ENCODE measurements at places on chromosomes 1 and 21. TPM values are rescaled to one million over a fixed set of nuclear protein-coding genes. Genes with fewer than 3 reads are reported as not detected.

CCDC185 gene
- total RNA-seq, result not detected

TMEM269 gene
- total RNA-seq, result 0.25 TPM

KRTAP19-3 gene
- not detected for total RNA-seq

RALGPS2 gene
- 18.1 TPM for total RNA-seq

KRTAP10-9 gene
- not detected for total RNA-seq

CAPN8 gene
- total RNA-seq, result not detected

ARHGAP30 gene
- total RNA-seq, result not detected

PTPRF gene
- total RNA-seq, result 138 TPM

TRIM17 gene
- total RNA-seq, result 0.16 TPM

NENF gene
- total RNA-seq, result 72.0 TPM

CELA3B gene
- not detected for total RNA-seq

PSMB4 gene
- 370 TPM for total RNA-seq

SAMD13 gene
- 1.4 TPM for total RNA-seq

CHAF1B gene
- total RNA-seq, result 12.1 TPM

FCMR gene
- total RNA-seq, result not detected

MSH4 gene
- not detected for total RNA-seq

IFNLR1 gene
- 1.5 TPM for total RNA-seq

SPRR2F gene
- total RNA-seq, result not detected

KRTAP13-2 gene
- not detected for total RNA-seq

HIPK1 gene
- total RNA-seq, result 26.2 TPM

BNIPL gene
- total RNA-seq, result not detected

COL9A2 gene
- total RNA-seq, result 10.6 TPM

WNT9A gene
- 4.3 TPM for total RNA-seq

ENAH gene
- 43.7 TPM for total RNA-seq

PROK1 gene
- not detected for total RNA-seq

LRRC8C gene
- 8.0 TPM for total RNA-seq

ATP6V1G3 gene
- not detected for total RNA-seq

RGS4 gene
- total RNA-seq, result 272 TPM

GBP6 gene
- not detected for total RNA-seq

UMODL1 gene
- not detected for total RNA-seq
